ENCODE measurements at places on chromosomes 2 and 18.

- no peak for DNase-seq
Observed at GRCh38 chr2:69386360-69386759, 667 bp downstream of the GFPT1 start.

- no peak for DNase-seq
Observed at GRCh38 chr2:80303006-80303908, 1.3 kb downstream of the LRRTM1 start.

GRCh38 chr2:127637725-127638252, 8.2 kb upstream of the GPR17 start:
- DNase-seq, result peak; percentile 49

DNA sequence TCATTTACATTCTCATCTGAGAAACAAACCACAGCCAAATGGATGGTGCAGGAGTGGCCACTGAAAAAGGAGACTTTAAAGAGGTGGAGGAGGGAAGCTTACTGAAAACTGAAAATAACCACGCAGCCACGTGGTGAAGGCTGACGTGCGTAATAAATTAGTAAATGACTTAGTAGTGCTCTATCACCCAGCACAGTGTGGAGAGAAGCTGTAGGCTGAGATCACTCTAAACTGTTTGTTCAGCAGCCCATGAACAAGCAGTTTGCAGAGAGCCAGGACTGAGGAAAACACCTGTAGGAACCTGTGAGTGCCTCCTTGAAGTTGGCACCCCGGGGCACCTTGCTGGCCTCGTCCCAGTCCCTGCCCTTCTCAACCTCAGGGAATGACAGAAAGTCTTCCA, 193.0 kb downstream of the TXNL1 start:
- DNase-seq, result no peak

- DNase-seq, result no peak
Observed at GRCh38 chr2:224572338-224572737, 12.8 kb downstream of the CUL3 start.

DNA sequence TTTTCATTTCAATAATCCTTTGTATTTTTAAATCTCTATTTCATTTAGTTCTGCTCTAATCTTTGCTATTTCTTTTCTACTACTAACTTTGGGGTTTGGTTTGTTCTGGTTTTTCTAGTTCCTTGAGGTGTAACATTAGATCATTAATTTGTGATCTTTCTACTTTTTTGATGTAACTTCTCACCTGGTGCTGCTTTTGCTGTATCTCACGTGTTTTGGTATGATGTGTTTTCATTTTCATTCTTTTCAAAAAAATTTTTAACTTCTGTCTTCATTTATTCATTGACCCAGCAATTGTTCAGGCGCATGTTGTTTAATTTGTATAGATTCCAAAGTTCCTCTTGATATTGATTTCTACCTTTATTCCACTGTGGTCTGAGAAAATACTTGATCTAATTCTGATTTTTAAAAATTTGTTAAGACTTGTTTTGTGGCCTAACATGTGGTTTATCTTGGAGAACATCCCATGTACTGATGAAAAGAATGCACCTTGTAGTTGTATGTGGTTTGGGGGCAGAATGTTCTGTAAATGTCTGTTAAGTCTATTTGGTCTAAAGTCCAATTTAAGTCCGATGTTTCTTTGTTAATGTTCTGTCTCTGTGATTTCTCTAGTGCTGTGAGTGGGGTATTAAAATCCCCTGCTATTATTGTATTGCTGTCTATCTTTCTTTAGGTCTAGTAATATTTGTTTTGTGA, 17.3 kb upstream of the MALT1 start:
- DNase-seq, result no peak

GRCh38 chr2:71530641-71531332, 77.4 kb downstream of the DYSF start:
- peak; percentile 30 for DNase-seq

Measured in B cell (primary cell).